ENCODE measurements at places on chromosomes 16 and 17.

DNA sequence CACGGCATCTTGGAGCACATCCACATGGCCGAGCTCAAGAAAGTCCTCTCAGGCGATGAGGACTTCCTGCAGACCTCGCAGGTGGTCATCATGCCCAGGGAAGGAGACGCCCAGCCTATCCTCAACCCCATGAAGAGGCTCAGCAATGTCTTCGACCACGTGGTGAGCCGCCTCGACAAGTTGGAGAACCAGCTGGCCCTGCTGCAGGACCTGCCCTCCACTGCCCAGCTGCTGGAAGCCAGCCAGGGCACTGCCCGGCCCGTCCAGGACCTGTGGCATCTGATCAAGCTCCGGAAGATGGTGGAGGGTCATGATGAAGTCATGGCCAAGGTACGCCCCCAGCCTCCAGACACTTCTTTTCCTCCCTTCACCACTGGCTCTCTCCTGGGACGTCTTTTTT, 440 bp downstream of the C16orf96 start:
- DNase-seq: no peak

DNA sequence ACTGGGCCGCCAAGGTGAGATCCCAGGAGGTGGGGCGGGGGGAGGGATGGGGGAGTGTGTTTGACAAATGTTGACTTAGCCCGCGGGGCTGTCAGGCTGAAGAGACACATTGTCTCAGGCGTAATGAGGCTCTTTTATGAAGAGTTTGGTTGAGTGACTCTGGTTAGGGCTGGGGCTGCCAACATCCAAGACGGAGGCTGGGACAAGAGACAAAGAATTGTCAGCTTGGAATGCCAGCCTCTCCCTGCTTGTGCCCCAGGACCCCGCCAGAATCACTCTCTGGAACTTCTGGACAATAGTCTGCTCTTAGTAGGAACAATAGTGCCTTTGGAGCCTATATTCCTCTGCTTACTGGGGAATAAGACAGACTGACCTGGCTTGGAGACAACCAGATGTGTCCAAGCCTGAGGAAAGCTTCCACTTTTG, 24.0 kb downstream of the PCTP start:
- DNase-seq: no peak

- no peak for DNase-seq
Observed at GRCh38 chr17:9271989-9272388, 250.7 kb downstream of the NTN1 start.

DNA sequence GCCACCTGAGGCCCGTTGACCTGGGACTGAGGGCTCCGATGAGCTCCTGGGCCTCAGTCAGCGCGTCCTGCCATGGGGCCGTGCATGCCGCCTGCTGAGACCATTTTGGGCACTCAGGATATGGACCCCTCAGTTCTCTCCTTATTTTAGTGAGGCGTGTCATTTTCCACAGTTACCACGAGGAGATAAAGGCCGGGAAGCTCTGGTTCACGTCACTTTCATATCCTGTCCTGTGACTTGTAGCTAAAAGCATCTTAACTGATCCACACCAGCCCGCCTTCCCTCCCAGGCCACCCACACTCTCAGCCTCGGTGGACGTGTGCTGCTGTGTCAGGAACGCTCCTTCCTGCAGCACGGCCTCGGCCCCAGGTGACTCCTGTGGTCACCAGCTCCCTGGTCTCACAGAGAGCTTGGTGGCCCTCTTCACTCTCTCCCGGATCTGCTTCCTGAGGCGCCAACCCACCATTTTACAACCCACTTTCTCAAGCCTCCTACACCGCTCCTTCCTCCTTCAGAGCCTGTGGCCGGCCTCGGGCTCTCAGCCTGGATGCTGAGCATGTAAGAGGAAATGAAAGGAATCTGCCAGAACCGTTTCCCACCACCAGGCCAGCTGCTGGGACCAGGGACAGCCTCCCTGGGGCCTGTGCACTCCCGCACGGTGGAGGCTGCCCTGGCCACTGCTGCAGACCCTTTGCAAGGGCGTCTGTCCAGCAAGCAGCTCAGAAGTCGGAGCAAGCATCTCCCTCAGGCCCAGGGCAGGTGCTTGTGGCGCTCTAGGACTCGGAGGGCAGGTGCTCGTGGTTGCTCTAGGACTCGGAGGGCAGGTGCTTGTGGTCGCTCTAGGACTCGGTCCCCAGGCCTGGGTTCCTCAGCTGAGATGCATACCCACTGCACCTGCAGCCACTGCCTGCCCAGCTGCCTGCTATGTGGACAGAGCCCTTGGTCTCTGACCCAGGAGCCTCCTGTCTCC, 23.9 kb upstream of the FASN start:
- no peak for DNase-seq

- no peak for DNase-seq
Observed at GRCh38 chr17:10125531-10126275, 72.7 kb downstream of the GAS7 start.

DNA sequence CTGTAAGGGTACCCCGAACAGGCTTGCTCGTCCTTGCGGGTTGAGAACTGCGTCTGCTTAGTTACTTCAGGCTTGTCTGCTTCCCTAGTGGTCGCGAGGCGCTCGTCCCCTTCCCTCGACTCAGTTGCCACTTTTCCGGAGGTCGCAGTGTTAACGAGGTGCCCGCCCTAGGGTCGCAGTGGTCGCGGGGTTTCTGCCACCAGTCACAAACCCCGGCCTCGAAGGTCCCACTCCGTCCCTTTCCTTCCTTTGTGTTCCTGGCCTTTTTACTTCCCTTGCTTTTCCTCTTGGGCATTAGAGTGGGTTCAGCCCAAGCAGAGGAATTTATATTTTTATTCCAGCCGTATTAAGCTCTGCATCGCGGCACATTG, 299 bp downstream of the NUP85 start:
- no peak for DNase-seq

DNA sequence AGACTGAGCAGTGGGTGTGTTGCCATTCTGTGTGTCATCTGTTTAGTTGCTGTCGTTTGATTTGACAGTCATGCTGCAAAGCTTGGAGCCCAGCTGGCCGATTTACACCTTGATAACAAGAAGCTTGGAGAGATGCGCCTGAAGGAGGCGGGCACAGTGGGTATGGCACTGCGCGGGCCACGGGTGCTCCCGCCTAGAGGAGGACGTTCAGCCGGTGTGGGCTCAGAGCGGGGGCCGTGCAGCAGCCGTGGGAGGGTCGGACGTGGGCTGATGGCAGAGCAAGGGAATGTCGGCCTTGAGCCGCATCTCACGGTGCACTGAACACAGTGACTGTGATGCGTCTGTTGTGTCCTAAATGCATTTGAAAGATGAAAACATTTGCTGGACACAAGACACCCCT, 3.7 kb downstream of the FN3KRP start:
- DNase-seq: no peak

GRCh38 chr17:69997332-69997731, 77.7 kb upstream of the KCNJ16 start:
- DNase-seq: no peak

DNA sequence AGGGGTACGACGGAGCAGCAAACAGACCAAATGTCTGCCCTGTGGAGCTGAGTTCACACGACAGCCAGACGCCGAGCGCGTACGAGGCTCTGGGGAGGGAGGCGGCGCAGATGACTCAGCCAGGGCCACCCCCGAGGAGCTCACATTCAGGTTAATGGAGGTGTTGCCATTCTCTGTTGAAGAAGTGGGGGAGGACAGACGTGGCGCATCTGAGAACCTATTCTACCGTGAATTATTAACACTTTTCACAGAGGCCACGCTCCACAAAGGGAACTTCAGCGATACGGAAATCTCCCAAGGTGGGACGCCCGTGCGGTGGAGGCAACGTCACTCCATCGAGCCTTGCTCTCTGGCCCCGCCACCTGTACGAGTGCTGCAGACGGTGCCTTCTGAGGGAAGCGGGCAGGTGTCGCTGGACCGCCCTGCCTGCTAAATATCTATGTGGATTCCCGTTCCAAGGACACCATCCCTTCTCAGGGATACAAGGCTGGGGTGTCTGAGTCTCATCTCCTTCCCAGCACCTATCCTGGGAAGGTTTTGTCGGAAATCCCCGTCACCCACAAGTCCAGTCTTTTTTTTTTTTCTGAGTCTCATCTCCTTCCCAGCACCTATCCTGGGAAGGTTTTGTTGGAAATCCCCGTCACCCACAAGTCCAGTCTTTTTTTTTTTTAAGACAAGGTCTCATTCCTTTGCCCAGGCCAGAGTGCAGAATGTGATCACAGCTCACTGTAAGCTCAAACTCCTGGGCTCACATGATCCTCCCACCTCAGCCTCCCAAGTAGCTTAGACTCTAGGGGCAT, 19.0 kb downstream of the ABR start:
- no peak for DNase-seq

DNA sequence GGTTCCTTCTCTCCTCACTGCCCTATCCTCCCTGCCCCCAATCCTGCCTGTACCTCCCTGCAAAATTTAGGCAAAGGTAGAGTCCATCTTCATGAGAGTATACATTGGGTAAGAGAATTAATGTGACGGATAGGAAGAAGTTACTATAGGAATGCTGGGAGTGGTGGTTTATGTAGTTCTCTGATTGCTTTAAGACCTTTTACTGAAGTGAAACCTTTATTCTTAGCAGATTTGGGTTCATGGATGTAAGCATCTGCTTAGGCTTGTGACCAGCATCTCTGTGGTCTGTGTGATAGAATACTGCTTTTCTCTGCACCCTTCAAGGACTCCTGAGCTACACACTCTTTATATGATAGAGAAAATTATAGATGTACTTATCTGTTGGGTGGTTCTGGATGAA, 127.3 kb downstream of the PRKCA start:
- no peak for DNase-seq

DNA sequence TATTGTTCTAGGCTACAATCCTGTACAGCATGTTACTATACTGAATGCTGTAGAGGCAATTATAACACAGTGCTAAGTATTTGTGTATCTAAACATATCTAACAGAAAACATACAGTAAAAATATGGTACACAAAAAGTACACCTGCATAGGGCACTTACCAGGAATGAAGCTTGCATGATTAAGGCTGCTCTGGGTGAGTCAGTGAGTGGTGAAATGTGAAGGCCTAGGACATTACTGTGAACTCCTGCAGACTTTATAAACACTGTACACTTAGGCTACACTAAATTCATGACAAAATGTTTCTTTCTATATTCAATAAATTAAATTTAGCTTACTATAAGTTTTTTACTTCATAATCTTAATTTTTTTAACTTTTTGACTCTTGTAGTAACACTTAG, 37.1 kb downstream of the AMFR start:
- no peak for DNase-seq

GRCh38 chr16:11079652-11080187, 135.4 kb downstream of the CLEC16A start:
- DNase-seq: peak; percentile 67

GRCh38 chr16:22023505-22023904, 15.6 kb downstream of the MOSMO start:
- no peak for DNase-seq

DNA sequence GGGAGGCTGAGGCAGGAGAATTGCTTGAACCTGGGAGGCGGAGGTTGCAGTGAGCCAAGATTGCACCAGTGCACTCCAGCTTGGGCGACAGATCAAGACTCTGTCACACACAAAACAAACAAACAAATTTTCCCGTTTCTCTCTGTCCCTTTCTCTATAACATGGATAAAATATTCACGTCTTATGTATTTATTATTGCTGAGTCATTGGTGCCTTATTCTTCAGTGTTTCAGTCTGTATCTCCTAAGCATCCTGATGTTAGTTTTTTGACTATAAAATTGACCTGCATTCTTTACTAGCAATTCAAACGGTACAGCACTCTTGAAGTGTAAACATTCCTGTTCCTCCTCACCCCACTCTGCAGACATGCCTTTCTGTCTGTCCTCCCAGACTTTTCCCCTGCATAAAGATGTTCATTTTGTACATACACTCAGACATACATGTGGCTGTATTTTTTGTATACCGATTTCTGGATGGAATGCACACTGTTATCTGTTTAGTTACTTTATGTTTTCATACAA, 16.4 kb downstream of the DHODH start:
- DNase-seq: no peak

DNA sequence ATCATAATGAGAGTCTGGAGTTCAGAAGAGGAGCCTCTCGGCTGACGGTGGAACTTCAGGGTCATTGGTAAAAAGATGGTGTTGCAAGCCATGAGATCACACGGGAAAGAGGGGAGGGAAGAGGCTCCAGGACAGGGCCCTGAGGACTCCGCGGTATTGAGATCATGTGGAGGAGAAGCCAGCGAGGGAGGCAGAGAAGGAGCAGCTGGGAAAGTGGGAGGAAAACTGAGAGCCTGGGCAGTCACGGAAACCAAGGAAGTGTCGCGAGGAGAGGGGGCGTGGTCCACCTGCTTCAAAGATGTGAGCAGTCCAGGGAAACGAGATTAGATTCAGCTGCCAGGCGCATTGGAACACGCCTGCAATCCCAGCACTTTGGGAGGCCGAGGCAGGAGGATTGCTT, 27.7 kb upstream of the SBK1 start:
- DNase-seq: no peak

GRCh38 chr17:40560592-40561293, 4.5 kb downstream of the CCR7 start:
- DNase-seq: peak; percentile 40

- no peak for DNase-seq
Observed at GRCh38 chr16:81608523-81609209, 164.1 kb downstream of the CMIP start.

GRCh38 chr17:17147821-17148220, 58.3 kb downstream of the PLD6 start:
- no peak for DNase-seq

DNA sequence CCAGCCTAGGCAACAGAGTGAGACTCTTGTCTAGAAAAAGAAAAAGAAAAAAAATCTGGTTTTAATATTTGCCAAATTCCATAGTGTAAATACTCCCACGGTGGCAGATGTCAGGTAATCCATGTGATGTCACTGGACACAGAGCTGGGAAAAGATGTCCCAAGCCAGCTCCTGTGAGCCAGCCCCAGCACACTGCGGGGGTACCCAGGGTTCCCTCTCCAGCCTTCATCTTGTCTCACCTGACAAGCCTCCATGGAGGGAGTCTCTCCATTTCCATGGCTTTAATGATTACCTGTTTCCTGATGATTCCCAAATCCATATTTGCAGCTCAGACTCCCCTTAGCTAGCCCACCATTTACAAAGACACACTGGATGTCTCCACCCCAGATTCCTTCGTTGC, 4.6 kb downstream of the CD300LB start:
- no peak for DNase-seq

DNA sequence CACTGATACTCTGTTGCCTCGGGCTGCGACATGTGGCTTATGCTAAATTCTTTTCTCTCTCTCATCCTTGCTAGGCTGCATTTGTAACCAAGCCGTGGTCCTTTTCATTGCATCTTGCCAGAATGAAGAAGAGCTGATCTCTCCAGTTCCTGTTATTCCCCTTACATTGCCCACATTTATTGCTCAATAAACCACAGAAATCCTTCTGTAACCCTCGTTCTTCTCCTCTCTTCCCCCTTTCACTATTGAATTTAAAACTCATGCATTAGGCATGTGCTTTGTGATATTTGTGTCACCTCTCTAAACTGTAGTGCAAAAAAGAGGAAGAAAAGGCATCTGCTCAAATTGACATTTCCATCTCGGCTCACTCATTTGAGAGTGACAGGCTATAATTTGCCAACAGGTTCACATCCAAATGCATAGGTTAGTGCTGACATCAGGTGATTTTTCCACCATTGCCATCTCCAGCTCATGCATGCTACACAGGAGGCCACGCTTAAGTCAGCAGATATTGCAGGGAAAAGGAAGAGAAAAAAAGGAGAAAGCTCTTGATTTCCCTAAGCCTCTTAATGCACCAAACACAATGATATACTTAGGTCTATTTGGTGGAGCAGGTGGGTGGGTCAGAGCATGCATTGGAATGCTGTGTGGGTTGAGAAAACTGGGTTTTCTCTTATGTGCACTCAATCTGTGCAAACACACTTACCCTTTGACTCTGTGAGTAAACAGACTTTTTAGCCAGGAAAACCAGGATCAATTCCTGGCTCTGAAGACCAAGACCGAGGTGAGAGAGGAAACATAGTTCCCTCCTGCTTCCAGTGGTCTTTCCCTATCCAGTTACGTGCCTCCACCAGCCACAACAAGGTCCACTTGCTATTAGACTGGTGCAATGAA, 642.7 kb downstream of the HS3ST4 start:
- no peak for DNase-seq

All from left forelimb (tissue), 1 donor.